Esophagus squamous epithelium (tissue), 5 donors: ENCODE measurements at places on chromosomes 7 and 10. TPM values are rescaled to one million over a fixed set of nuclear protein-coding genes. Genes with fewer than 3 reads are reported as not detected.

DNA sequence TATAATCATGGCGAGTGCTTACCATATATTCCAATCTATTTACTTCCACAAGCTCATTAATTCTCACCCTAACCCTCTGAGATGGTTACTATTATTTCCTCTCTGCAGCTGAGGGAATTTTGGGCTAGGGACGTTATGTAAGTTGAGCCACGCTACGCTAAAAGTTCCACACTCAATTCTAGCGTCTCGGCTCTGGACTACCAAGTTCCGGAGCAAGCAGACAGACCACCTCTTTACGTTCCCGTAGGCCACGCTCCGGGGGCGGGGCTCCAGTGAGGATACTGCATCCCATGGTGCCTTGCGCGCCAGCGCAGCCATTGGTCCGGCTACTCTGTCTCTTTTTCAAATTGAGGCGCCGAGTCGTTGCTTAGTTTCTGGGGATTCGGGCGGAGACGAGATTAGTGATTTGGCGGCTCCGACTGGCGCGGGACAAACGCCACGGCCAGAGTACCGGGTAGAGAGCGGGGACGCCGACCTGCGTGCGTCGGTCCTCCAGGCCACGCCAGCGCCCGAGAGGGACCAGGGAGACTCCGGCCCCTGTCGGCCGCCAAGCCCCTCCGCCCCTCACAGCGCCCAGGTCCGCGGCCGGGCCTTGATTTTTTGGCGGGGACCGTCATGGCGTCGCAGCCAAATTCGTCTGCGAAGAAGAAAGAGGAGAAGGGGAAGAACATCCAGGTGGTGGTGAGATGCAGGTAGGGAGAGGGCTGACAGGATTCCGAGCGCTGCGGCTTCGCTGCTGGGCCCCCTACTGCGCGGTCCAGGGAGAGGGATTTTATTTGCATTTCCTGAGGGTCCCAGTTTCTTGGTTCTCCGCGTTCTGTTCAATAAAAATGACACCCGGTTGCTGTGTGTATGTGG lies at the start of gene KIF11:
TSS of gene KIF11 (plus strand) at position 370 of the 858 bp plus-strand sequence. CDS start at position 616, 246 bp downstream.
- peak; percentile 91 for DNase-seq

- no peak for DNase-seq
Observed at GRCh38 chr10:106615081-106615480, 549.4 kb downstream of the SORCS1 start.

DNA sequence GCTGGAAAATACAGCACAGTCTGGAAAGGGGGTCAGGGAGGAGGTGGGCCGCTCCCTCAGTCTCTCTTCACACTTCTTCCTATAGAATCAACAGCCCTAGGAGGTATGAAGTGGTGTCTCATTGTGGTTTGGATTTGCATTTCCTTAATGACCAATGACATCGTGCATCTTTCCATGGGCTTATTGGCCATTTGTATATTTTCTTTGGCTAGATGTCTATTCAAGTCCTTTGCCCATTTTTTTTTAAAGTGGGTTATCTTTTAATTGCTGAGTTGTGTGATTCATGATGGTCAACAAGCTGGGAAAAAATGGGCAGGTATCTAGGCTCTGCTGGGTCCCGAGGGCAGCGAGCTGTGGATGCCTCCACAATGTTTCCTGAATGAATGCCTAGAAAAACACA lies 29.1 kb downstream of the TMEM130 start:
- no peak for DNase-seq

DNA sequence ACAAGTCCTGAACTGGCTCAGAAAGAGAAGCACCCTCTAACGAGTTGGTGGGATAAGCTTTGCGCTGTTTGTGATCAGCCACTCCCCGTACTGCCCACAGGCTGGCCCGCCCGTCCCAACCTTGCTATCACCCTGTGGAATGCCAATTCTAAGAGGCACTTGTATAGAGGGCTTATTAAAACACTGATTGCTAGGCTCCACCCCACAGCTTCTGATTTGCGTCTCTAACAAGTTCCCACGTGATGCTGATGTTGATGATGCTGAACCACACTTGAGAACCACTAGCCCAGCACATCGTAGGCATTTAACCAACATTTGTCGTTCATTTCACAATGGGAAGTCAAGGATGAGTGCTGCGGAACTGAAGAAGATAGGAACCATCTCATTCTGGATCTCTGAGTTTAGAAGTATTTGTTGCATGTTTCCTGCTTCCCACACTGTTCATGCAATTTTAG lies 12.7 kb upstream of the GSAP start:
- DNase-seq, result no peak

GRCh38 chr10:110398419-110399105 lies 93.8 kb upstream of the SMNDC1 start:
- DNase-seq, result peak; percentile 11

DNA sequence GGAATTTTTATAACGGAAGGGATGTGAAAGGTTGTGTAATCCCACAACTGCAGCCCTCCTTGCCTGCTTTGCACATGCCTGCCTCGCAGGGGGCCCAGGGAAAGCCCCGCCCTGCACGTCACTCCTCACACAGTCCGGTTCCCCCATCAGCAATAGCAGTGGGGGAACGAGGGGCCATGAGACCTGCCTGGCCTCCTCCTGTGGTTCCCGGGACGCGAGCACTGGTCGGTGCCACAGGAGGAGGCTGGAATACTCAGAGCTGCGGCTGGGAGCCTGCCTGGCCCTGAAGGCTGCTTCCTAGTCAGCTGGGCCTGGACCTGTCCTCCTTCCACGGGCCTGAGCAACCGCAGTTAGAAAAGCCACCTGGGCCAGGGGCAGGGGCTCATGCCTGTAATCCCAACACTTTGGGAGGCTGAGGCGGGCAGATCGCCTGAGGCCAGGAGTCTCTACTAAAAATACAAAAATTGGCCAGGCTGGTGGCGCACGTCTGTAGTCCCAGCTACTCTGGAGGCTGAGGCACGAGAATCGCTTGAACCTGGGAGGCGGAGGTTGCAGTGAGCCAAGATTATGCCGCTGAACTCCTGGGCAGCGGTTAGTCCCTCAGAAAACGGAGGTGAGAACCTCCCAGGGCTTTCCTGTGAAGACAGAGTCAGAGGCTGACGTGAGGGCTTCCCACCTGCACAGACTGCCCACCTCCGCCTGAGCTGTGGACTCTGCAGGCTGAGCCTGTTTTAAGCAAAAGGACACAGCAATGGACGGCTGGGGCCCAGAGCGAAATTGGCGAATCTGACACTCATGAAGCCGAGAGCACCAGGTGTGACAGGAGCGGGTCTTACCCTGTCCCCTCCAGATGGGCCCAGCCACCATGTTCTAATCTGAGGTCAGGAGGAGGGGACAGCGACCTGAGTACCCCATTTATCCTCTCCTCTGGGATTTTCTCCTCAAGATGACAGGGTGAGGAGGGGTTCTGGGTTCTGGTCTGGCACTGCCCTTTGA lies 52.9 kb downstream of the VIPR2 start:
- DNase-seq, result no peak

DNA sequence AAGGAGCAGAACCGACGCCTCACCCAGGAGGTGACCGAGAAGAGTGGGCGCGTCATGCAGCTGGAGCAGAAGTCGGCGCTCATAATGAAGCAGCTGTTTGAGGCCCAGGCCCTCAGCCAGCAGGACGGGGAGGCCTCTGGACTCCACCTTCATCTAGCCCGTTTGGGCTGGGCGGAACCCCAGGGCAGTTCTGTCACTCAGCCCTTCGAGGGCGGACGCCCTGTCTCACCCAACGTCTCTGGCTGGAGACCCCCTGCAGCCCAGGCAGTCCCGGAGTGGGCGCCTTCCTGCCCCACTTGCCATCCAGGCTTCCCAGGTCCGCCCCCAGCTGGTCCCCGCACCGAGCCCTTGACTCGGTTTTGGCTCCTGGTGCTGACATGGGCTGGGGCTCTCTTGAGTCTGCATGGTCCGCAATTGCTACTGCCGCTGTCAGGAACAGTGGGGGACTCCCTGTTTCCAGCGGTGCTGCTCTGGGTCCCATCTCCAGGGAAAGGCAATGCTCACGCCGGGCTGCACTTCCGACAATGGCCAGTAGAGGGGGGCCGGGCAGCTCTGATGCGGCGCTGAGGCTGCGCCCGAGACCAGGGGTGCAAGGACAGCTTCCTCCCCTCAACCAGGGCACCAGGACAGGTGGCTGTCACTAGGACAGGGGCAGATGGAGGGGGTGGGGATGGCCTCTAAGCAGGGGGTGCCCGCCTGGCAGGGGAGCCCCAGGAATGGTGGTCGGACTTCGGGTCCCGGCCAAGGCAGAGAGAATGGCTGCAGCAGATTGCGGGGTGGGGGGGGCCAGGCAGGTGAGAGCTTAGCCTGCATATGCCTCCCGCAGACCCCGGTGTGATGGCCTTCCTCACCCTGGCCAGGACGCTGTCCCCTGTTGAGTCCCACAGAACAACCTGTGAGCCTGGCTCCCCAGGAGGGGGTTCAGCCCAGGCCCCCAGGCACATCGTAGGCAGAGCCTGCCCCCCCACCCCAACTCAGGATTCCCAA lies 71.2 kb upstream of the KCTD7 start:
- DNase-seq, result no peak

DNA sequence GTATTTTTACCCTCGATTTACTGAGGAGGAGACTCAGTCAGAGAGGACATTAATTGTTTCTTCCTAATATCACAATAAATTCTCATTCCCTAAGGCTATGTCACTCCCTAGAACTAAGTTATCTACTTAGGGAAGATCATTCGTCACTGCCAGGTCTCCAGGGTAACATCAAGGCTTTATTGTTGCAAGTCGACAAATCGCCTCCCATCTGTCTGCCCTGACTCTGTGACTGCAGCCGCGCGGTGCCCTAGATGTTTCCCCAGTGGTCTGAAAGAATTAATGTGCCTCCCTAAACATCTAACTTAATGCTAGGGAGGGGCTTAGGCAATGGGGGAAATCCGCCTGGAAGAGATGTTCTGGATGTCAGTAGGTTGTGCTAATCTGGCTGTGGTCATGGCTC lies 558.8 kb upstream of the C7orf33 start:
- DNase-seq, result no peak

DNA sequence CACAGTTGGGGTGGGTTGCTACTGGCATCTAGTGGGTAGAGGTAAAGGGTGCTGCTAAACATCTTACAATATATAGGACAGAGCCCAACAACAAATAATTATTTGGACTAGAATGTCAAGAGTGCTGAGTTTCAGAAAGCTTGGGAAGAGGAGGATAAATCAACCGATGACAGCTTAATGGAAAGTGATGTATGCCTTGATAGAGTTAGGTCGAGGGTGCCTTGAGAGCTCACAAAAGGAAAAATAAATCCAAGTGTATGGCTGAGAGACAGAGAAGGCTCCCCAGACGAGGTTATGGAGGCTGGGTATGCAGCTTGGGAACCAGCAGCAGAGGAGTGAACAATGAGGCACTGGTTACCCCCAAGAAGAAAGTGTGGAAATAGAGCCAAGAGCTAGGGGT lies 211.1 kb downstream of the HDAC9 start:
- DNase-seq, result no peak

DNA sequence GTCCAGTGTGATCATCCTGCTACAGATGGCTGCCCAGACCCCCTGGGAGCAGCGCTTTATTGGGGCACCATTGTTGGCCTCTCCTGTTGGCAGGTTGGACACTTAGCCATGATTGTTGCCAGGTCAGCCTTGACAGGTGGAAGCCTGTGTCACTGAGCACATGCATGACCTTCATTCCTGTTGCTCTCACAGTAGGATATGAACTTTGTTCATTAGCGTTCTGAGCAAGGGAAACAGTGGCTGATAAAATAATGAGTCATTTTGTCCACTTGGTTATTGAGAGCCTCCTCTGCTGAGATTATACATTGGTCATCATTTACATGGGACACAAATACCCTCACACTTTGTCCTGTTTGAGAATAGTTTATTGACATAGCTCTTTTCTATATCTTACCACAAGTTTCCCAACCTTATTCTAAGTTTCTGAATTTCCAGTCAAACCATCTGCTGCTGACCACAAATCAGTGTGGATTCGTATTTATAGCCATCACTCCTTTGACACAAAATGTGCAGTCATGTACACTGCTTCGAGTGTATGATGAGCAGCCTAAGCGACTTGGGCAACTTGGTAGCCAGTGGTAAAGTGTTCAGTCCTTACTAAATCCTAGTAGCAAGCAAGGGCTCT lies 102.6 kb downstream of the TPST1 start:
- DNase-seq, result no peak

- no peak for DNase-seq
Observed at GRCh38 chr7:158343526-158343925, 244.1 kb downstream of the PTPRN2 start.

DNA sequence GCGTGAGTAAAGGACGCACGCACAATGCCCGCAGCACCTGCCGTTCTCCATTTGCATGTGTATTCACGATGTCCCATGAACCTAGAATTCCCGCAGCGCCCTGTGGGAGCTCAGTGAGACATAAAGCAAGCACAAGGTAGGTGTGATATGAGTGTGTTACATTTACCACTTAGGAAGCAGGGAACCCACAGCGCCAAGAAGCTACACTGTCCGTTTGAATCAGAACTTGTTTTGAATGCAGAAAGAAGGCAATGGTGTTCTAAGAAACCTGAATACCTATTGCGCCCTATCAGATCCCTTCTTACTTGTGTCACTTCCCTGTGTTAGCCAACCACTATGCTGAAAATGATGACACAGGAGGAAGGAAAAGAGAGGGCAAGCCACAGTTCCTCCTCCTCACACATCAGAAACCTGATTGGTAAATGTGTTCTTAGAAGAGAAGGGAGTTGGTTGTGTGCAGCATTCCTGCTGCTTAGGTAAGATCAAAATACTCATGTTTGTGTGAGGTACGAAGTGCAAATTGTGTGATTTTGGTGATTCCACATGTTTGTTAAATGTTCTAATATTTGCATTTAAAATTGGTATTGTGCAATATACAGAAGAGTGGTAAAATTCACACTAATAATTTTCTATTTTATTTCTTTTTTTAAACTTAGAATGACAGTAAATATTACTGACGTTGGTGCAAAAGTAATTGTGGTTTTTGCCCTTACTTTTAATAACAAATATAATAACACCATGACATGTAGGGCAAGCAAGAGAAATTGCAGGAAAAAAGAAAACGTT lies 185.4 kb downstream of the SEC23IP start:
- no peak for DNase-seq

- no peak for DNase-seq
Observed at GRCh38 chr10:133459454-133460207, 5.9 kb downstream of the SCART1 start.

The EBF3 gene
- total RNA-seq, result 0.48 TPM

The IDE gene
- total RNA-seq, result 26.7 TPM

The ATXN7L1 gene
- 8.0 TPM for total RNA-seq

The NPFFR1 gene
- not detected for total RNA-seq

The CNPY1 gene
- not detected for total RNA-seq

The ANXA8L1 gene
- 351 TPM for total RNA-seq

The FZD1 gene
- 9.5 TPM for total RNA-seq

The LEP gene
- total RNA-seq, result not detected

The SPAG6 gene
- total RNA-seq, result not detected

The OPALIN gene
- total RNA-seq, result not detected

The CYP2C18 gene
- total RNA-seq, result 28.0 TPM
